ENCODE measurements at places on chromosomes 2 and 18.

DNA sequence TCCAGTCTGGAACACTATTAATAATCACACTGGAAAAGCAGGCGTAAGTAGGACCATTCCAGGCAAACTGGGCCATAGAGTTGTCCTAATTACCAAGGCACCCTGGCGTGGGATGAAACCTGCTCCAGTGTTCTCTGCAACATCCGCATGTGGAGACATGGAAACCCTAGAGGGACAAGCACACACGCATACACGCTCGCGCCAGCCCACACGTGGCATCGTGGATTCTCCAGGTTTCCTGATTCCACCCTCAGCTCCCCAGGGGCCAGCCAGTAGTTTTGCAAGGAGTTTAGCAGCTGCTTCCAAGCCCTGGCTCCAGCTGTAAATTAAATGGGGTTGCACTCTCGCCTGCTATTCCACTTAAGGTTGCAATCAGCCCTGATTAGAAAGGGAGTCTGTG lies 127.7 kb downstream of the DYSF start:
- no peak for DNase-seq

- no peak for DNase-seq
Measured at GRCh38 chr2:27527182-27527581, 30.5 kb downstream of the GCKR start.

DNA sequence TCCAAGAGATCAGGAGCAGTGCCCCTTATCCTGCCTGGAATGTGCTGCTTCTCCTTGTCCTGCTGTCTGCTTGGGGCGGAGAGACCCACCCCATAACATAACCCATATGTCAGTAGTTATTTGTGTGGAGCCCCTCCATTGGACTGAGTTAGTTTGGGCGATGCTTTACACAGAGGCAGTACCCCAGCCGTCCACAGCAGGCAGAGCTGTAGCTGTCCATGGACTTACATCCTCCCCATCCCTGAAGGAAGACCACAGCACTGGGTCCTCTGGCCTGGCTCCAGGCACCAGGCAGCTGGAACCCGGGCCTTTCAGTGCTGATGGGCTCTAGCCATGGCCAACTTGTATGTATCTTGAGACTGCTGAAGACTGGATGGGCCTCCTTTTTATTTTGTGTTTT lies 20.3 kb downstream of the GKN2 start:
- no peak for DNase-seq

GRCh38 chr2:118882693-118883336 lies 35.4 kb upstream of the EN1 start:
- DNase-seq = peak; percentile 67

DNA sequence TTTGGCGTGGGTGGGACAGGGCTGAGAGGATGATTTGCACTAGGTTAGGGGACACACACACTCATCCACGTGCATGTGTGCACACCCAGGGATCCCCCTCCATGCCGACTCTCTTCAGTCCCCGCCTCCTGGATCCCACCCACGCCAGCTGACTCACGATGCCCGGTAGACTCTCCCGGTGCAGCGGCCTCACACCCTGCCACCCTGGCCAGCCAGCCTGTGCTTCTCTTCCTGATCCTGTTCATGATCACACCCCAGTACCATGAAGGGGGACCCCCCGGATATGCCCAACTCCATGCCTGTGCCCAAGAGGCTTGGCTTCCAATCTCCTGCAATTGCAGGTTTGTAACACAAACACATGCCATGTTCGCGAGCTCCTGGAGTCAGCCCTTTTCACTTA lies 157.8 kb upstream of the HDAC4 start:
- DNase-seq = no peak

- no peak for DNase-seq
Measured at GRCh38 chr18:13638719-13639595, 87.4 kb downstream of the FAM210A start.

DNA sequence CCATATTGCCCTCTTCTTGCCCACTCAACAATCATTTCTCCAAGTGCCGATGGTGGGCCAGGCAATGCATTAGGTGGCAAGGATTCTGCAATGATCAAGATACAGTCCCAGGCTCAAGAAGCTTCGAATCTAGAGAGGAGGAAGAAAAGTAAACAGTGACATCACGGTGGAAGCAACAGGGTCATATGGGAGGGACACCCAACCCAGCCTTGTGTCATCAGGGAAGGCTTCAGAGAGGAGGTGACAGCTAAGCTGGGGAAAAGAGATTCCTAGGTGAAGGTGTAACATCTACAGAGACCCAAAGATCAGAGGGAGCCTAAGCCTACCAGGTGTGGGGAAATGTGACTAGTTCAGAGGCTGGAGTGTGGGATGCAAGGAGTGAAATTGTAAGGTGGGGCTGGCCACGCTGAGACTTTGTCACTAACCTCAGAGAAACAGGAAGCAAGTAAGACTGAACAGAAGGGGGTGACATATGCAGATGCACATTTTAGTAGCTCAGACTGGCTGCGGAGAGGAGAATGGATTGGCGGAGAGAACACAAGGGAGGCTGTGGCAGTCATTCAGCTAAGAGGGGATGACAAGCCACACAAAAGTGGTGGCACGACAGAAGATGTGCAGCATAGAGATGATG lies 104.9 kb downstream of the ANKRD44 start:
- DNase-seq = peak; percentile 25

DNA sequence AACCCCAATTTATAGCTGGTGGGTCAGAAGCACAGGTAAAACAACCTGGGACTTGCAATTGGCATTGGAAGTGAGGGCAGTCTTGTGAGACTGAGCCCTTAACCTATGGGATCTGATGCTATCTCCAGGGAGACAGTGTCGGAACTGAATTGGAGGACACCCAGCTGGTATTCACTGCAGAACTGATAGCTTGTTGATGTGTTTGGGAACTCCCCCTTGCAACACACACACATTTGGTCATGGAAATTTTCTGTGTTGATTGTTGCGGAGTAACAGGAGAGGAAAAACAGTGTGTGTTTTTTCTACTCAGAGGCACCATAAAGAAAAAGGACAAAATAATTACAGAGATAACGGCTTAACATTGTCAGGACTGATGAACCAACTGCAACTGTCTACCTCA lies 16.1 kb downstream of the TPGS2 start:
- DNase-seq = no peak

- no peak for DNase-seq
Measured at GRCh38 chr2:173631127-173631460, 276.4 kb downstream of the CDCA7 start.

- DNase-seq = no peak
Measured at GRCh38 chr2:120452131-120452530, 106.2 kb downstream of the INHBB start.

DNA sequence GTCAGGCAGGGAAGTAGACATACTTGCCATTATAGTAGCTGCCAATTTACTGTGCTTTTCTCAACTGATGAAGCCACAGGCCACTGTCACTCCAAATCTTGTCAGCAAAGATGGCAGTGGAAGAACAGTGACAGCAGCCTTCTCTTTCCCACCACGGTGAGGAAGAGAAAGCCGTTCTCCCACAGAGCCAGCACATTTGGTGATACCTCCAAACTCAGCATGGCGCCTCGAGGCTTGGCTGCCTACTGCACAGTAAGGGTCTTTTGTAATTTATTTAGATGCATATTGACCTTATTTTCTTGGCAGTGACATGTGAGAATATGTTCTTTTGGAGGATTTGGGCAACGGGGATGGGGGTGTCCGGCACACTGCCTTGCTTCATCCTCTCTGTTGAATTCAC lies 117.2 kb upstream of the CDH20 start:
- DNase-seq = no peak

GRCh38 chr2:216621292-216621691 lies 11.9 kb upstream of the IGFBP2 start:
- no peak for DNase-seq

DNA sequence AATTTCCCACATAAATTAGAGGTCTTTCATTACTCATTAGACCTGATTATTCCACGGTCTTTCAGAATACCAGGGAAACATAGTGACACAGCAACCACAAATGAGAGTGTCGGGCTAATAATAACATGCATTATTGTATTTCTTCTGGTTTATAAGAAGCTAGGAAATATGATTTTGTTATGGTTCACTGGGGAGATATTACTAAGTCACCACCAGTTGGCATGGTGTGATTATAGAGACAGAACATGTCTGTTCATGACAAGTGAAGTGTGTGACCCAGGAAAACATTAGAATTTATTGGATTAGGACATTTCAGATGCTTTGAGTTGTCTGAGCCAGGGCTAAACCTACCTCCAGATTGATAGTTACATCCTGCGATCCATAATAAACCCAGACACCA lies 494.4 kb downstream of the FBXO15 start:
- DNase-seq = no peak

- DNase-seq = no peak
Measured at GRCh38 chr2:165499131-165499530, 29.6 kb downstream of the CSRNP3 start.

GRCh38 chr18:9135081-9135911 lies 1.3 kb upstream of the ANKRD12 start:
- DNase-seq = no peak

GRCh38 chr18:61637905-61638595 lies 254.8 kb downstream of the RNF152 start:
- no peak for DNase-seq

DNA sequence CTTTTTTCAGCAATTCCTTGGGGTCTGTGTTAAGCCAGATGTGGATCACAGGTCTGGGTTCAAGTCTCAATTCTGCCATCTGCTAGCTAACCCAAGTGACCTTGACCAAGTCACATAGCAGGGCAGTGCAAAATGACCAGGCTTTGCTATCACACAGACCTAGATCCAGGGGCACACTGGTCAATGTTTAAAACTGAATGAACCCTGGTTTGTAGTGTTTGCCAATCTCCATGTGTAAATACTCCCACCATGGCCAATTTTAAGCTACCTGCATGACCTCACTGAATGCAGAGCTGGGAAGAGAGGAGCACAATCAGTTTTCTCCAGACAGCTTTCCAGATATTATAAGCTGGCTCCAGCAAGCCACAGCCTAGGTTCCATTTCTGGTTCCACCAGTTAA lies 142.9 kb downstream of the CHST9 start:
- no peak for DNase-seq

GRCh38 chr2:120904830-120905234 lies 169.2 kb downstream of the GLI2 start:
- no peak for DNase-seq

DNA sequence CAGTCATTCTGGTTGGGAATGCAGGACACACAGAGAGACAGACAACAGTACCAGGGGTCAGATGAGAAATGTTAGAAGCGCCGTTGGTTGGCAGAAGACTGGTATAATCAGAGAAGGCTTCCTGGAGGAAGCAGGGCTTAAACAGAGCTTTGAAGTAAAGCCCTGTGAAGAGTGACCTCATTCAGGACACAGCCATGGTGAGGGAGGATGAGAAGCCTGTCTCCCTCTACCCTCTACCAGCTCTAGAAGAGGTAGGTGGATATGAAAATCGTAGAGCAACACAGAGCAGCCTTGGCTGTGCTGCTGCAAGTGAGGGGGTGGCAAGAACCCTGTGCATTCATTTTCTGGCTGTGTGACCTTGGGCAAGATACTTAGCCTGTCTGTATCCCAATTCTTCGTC lies 14.2 kb downstream of the TET3 start:
- no peak for DNase-seq

DNA sequence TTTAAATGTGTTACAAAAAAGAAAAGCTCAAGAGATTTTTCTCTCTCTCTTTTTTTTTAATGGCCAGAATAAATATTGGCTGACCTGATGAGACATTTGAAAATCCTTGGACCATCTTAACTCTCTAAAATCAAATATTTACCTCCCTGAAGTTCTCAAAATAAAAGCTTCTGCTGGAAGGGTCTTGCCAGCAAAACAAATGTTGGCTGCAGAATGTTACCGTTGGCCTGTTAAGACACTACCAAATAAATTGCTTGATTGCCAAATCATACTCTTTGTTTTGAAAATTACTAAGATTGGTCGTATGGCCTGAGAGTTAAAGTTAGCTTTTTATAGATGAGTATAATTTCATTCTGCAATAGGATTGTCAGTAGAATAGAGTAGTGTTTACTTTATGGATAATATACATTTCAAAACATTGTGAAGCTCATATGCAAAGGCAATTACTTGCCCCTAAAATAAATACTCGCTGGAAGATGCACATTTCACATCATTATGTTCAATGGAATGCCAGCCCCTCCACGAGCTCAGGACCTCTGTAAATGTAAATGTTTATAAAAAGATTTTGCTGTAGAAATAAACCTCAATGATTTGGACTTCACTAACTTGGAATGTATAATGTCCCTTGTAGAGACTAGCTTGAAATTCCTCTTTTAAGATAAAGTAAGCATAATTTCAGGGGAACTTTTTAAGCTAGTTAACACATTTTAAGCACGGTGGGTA lies 193.4 kb downstream of the SOX11 start:
- DNase-seq = no peak

- DNase-seq = no peak
Measured at GRCh38 chr2:64686283-64686956, 32.7 kb upstream of the SERTAD2 start.

GRCh38 chr2:126733795-126734194 lies 77.8 kb downstream of the GYPC start:
- no peak for DNase-seq

GRCh38 chr2:75200140-75201096 lies 1.1 kb upstream of the TACR1 start:
- no peak for DNase-seq

- no peak for DNase-seq
Measured at GRCh38 chr18:78416853-78417252, 562.8 kb upstream of the SALL3 start.

GRCh38 chr2:33268246-33268831 lies 208.1 kb upstream of the RASGRP3 start:
- no peak for DNase-seq

DNA sequence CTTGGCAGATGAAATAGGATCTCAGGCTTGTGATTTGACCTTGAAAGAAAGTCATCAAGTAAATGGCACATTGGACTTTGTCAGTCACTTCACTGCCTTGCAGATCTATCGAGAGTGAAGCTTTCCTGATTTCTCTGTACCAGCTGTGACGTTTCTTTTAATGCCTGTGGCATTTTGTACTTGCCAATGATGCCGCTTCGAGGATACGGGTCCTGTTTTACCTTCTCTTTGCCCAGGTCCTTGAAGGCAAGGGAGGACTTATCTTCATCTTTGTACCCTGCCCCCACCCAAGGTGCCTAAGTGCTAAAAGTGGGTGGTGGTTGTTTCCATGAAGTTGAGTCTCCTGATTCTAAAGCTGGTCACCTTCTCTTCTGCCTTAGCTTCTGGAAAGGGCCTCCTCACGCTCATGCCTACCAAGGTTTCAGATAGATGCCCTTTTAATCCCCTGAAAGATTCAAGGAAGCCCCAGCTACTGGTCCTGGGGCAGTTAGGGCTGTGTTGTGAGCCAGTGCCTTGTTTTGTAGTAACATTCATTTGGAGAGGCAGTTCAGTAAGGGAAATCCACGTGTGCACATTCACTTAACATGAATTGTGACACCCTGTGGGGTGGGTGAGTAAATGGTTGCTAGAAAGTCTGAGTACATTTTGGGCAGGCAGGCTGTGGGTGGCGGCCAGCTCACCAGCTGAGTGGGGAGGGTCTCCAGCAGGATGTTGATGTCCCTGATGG lies 6.1 kb downstream of the LBH start:
- DNase-seq = no peak
